GF-D8 (cell line): ENCODE measurements at places on chromosomes 2 and 18.

DNA sequence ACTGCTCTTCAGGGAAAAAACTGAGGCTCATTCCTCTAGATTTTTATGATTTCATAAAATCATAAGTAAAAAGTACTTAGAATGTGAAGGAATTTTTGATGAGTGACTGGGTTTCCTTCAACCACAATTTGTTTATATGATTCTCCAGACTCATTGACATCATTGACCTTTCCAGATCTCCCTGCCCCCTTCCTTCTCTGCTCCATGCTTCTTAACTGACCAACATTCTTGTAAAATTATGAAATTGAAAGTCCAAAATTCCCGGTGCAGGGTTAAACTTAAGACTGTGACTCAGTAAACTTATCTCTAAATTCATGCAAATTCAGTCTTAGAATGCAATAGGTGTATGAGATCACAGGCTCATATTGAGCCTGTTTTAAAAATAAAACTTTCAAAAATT lies 648.9 kb downstream of the TDRD15 start:
- no peak for DNase-seq

DNA sequence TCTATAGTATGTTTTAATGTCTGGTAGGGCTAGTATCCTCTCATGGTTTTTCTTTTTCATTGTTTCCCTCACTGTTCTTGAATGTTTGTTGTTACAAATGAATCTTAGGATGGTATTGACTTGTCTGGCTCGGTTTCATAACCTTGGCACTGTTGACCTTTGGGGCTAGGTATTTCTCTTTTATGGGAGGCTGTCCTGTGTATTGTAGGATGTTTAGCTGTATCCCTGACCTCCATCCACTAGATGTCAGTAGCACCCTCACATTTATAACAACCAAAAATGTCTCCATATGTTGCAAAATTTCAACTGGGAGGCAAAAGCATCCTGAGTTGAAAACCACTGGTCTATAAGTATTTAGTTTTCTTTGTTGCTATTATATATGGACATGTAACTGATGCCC lies 7.0 kb upstream of the AOX1 start:
- DNase-seq, result no peak

GRCh38 chr18:23127090-23127489 lies 8.2 kb upstream of the CABLES1 start:
- no peak for DNase-seq

DNA sequence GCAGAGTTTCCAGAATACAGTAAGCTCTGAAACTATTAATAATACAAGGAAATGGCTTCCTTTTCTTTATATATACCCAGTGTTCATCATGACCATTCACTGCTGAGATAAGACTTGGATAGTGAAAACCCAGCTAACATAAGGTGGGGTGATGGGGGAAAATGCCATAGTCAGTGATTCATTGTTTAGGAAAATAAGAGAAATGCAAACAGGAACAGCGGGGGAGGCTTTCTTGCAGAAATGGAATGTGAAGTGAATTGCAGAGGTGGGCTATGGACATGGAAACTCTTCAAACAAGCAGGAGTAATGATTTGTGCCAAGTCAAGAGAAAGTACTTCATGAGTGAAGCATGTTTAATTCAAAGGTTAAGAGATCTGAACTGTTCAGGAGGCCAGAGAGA lies 519.4 kb downstream of the TDRD15 start:
- no peak for DNase-seq

- DNase-seq, result no peak
These were observed 15.3 kb downstream of the CROCC2 start for GRCh38 chr2:240921311-240921994.

- DNase-seq, result no peak
These were observed 114.1 kb downstream of the COL6A3 start for GRCh38 chr2:237299906-237300305.

- no peak for DNase-seq
These were observed 20.1 kb downstream of the CYP26B1 start for GRCh38 chr2:72127401-72128058.

- DNase-seq, result no peak
These were observed 118.5 kb downstream of the ASXL3 start for GRCh38 chr18:33696332-33697162.

GRCh38 chr2:18399601-18400000 lies 160.9 kb downstream of the RDH14 start:
- no peak for DNase-seq

GRCh38 chr2:176936410-176936809 lies 276.2 kb upstream of the HNRNPA3 start:
- no peak for DNase-seq

DNA sequence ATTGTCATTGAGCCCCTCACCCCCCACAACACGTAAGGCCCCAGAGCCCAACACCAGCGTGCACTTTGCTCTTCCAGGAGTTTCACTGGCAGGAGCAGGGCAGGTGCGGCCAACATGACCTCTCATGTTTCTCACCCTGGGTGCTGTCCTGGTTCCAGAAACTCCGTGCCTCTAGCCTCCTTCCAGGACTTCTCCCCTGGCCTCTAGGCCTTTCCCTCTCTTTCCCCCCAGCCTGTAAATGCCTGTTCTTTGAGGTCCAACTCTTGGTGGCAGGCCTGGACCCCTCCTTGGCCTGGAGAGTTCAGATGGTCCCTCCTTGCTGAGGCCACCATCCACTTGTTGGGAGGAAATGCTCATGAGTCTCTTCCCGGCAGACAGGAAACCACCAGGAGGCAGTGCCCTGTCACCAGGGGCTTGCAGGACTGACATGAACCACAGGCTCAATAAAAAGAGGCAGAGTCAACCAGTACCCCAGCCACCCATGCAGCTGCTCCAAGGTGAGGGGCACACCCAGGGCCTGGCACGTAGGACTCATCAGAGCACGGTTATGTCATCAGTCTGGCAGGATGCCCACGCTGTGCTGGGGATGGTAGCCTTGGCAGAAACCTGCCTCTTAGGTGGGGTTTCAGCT lies 1.5 kb downstream of the MALL start:
- DNase-seq, result no peak

DNA sequence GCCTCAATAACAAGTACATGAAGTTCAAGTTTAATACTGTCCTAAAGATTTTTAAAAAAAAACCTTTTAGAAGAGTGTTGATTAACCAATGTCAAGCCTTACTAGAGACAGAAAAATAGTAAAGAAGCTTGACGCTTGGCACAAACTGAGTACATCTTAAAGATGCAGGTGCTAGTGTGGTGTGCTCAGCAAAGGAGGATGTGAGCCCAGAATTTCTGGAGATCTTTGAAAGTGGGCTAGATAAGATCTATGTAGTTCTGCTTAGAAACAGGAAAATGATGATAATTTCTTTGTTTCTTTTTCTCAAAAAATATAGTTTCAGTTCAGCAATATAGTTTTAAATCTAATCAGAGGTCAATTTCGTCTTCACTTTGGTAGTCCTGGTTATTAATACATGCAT lies 118.3 kb upstream of the KLHL14 start:
- no peak for DNase-seq

- no peak for DNase-seq
These were observed 4.2 kb downstream of the STAT1 start for GRCh38 chr2:191009541-191010374.

- DNase-seq, result no peak
These were observed 51.1 kb downstream of the TNS1 start for GRCh38 chr2:217951521-217952247.

GRCh38 chr2:29920130-29920577 lies 1.2 kb downstream of the ALK start:
- no peak for DNase-seq

GRCh38 chr2:180322781-180323180 lies 315.7 kb upstream of the CWC22 start:
- no peak for DNase-seq

GRCh38 chr2:127586136-127586535 lies 50.7 kb downstream of the MYO7B start:
- no peak for DNase-seq

GRCh38 chr2:194363295-194363694 lies 1293.7 kb upstream of the SLC39A10 start:
- DNase-seq, result no peak

GRCh38 chr2:162379719-162380580 lies 36.0 kb downstream of the GCA start:
- DNase-seq, result no peak

GRCh38 chr2:235672720-235673119 lies 178.9 kb downstream of the AGAP1 start:
- no peak for DNase-seq
